NCI-H2081 treated with DMSO at 0.1 percent for 48 hours (cell line): ENCODE measurements at places on chromosomes 5 and 9.

DNA sequence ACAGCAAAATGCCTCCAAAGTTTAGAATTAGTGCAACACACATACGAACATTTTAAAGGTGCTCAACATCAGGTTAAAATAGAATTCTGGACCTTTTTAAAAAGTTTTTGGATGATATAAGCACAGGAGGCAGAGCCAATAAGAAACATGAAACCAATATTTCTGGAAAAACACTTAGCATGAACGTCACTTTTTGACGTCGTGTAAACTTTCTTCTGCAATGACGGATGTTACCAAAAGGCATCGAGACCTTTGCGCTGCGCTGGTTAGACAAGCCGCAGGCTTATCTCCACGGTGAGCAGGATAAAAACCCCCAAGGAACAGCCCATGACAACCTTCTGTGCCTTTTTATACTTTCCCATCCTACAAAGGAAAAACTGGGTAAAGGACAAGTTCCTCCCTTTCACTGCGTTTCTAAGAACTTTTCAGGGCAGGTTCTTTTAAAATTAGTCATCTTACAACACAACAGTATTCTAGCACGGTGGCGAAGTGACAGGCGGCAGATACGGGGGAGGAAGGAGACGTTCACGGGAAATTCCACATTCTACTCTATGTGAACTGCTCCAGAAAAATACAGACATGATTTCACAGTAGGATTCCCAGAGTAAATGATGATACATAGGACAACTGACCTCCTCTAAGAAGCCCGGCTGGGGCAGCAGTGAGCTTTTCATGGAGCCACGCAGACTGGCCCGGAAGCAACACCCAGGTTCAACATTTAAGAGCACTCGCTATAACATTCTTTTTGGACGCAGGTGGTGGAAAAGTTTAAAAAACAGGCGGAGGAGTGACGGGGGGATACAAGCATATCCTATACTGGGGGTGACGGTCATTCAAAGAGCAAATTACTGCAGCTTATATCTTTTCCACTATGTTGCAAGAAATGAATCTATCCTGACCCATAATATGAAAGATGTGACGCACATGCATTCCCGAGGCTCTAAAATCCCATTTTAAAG lies 52.4 kb downstream of the USP20 start:
- no peak for DNase-seq

GRCh38 chr5:10902145-10902544 lies 141.1 kb upstream of the DAP start:
- no peak for DNase-seq

DNA sequence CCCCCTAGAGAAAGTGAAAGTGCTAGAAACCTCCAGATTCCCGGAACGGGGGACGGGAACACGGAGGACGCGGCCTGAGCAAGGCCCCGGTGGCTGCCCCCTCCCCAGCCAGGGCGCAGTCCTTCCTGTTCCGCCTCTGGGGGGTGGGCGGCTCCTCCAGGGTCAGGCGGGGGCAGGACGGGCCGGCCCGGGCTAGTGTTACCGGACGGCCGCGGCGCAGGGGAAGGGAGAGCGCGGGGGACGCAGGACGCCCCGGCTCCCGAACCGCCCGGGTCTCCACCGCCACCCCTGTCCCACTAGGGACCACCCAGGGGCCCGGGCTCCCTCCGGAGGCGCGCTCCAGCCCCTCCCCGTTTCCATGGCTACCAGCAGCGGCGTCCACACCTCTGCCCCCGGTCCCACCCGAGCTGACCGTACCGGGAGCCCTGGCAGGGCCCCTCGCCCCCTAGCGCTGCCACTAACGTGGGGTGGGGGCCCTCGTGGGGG lies 579 bp downstream of the SLC12A7 start:
- DNase-seq = no peak

DNA sequence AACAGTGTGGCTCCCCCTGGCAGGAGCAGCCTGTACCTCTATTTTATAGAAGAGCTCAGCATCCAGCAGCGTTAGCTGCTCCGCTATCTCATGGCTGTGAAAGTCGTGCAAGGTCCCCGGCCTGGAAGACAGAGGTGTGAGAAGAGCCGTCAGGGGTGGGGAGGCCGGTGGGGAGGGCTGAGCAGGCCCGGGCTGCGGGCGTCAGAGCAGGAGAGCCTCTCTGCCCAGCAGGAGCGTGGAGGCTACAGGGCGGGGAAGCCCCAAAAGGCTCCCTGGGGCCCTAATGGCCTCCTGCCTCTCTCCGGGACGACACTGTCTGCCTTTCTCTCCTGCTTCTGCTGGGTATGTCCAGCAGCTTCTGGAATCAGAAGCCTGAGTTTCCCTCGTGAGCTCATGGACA lies 42.6 kb downstream of the PRRT1B start:
- no peak for DNase-seq

- no peak for DNase-seq
Observed at GRCh38 chr5:173029499-173029921, 26.6 kb upstream of the CREBRF start.

- DNase-seq = no peak
Observed at GRCh38 chr9:93452710-93453046, 703 bp downstream of the FAM120AOS start.

GRCh38 chr5:138659121-138659520 lies 83.9 kb upstream of the HSPA9 start:
- no peak for DNase-seq

DNA sequence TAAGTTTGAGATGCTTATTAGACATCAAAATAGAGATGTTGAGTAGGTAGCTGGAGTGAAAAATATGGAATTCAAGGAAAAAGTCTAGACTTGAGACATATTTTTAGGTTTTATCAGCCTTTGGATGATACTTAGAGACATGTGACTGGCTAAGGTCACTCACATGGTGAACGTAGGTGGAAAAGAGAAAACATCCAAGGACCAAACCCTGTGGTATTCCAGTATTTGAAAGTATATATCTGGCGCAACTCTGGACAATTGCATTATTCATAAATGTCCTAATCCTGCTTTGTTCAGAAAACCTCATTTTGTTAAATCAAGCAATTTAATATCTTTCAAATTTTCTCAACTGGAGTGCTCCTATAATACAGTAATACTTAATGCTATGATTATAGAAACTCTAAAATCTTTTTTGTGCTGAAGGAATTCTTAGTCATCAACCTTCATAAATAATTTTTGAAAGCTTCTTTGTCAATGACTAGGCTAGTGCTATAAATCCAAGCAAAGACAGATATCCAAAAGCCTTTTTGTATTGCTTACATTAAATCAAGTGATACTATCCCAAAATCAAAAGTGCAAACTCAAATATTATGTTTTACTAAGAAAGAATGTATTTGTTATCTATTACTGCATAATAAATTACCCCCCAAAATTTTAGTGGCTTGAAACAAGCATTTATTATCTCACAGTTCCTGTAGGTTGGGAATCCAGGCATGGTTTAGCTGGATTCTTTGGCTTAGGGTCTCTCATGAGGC lies 452.0 kb downstream of the ENC1 start:
- no peak for DNase-seq

DNA sequence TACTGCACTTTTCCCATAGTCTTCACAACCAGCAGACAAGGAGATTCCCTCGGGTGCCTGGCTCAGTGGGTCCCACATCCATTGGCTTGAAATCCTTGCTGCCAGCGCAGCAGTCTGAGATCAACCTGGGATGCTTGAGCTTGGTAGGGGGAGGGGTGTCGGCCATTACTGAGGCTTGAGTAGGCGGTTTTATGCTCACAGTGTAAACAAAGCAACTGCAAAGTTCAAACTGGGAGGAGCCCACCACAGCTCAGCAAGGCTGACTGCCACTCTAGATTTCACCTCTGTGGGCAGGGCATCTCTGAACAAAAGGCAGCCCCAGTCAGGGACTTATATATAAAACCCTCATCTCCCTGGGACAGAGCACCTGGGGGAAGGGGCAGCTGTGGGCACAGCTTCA lies 512.3 kb upstream of the MPDZ start:
- no peak for DNase-seq

DNA sequence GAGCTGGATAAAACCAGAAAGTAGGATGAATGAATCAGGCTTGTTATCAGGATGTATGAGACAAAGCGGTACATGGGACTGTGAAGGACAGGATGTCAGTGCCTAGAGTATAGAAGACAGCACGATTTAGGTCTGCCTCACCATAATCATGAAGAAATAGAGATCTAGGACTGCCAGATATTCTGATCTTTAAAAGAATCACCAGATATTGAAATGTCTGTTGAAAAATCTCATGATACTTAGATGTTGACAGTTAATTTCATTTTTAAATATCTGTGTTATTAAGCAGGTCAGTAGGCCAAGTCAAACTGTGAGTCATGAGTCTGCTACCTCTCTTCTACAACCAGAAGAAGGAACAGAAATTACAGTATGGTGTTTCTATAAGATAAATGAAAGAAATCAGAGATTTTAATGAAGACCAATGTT lies 65.0 kb downstream of the ST8SIA4 start:
- no peak for DNase-seq

GRCh38 chr9:128385496-128386460 lies 14.6 kb downstream of the URM1 start:
- DNase-seq = no peak

DNA sequence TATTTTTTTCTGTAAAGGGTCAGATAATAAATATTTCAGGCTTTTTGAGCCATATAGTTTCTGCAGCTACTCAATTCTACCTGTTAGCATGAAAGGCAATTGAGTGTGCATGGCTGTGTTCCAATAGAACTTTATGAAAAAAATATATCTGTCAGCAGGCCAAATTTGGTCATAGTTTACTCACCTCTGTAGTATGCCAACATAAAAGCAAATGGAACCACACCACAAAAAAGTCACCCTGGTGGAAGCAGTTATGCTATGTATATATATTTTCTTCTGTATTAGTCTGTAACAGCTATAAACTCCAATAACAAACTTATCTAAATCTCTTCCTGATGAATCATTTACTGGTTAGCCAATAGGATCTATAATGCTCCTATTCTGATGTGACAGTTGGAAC lies 3.4 kb downstream of the SLC38A9 start:
- DNase-seq = no peak

GRCh38 chr9:125258832-125259534 lies 2.6 kb upstream of the GAPVD1 start:
- DNase-seq = no peak

DNA sequence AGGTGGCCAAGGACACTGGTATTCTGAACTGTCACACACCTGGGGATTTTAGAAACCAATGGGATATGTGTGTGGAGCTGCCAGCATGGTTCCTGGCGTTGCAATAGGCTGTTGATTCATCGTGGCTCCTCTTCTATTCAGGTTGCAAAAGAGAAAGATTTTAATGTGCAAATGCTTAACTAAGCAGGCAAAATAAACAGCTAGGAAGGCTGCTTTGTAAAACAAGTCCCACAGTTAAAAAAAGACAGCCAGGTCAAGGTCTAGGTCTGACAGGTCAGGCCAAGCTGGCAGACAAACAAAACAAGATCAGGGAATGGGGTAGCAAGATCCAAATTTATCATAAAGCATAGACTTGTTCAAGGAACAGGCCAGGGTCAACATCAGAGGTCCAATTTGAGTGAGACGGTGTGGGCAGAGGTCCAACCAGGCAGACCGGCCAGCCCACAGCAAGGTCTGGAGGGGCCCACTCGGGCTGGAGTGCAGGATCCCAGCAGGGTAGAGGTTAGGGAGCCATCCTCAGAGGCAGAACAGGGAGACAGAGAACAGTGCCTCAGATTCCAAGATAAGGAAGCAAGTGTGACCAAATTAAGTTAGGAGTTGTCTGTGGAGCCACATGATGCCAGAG lies 45.6 kb downstream of the SUB1 start:
- DNase-seq = no peak

DNA sequence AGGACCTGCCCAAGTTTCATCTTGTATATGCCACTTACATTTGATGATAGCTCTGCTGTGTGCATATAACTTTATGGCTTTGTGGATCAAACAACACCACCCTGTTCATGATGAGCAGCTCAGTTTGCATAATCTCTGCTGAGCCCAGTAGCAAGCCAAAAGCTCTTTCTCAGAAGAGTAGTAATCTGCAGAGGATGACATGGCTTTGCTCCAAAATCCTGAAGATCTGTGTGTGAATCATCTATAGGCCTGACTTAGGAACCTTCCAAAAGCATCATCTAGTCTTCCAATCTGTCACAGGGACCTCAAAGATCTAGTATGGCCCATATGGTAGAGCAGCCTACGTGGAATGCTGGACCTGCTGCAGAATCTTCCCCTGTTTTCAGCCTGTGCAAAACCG lies 394.6 kb downstream of the PSAT1 start:
- no peak for DNase-seq

DNA sequence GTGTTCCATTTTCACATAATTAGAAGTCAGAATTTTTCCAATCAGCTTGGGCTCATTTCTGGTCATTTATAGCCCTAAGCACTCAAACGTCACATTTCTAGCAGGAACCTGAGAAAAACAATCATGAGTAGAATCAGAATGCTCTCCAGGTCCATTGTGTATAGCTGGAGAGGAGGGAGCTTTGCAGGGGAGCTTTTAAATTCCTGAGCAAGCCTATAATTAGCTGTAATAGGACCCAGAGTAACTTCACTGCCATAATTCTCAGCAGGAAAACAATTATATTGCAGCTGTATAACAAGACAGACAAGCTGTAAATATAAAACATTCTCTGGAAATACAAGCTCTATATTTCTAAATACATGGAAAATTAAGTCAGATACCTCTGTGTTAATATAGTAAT lies 637.6 kb upstream of the SGCD start:
- DNase-seq = peak; percentile 92

- no peak for DNase-seq
Observed at GRCh38 chr5:55036477-55036876, 12.4 kb downstream of the GZMK start.

GRCh38 chr5:107487056-107487542 lies 183.6 kb downstream of the EFNA5 start:
- DNase-seq = no peak

DNA sequence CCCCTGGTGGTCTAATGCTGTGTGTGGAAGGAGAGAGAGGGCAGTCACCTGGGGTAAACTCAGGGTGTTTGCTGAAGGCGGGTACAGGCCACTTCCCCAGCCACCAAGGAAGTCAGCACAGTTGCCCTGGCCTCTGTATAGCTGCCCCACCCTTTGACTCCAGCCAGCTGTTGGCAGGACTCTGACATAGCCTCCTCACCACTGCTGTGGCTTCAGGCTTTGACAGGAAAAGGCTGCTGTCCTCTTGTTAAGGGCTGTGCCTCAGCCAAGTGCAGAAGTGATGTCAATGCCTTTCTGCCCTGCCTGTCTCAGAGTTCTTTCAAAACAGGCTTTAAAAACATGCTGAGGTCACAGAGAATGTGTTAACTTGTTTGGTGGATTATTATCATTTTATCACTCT lies 487.2 kb upstream of the KLF4 start:
- no peak for DNase-seq

- no peak for DNase-seq
Observed at GRCh38 chr5:95615164-95615467, 4.8 kb upstream of the GPR150 start.

DNA sequence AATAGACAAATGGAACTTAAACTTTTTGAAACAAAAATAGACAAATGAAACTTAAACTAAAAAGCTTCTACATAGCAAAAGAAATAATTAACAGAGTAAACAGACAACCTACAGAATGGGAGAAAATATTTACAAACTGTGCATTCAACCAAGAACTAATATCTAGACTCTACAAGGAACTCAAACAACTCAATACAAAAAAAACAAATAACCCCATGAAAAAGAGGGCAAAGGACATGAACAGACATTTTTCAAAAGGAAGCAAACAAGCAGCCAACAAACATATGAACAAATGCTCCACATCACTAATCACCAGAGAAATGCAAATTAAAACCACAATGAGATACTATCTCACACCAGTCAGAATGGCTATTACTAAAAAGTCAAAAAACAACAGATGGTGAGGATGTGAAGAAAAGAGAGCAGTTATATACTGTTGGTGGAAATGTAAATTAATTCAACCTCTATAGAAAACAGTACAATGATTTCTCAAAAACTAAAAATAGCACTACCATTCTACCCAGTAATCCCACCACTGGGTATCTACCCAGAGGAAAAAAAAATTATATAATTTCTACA lies 170.8 kb upstream of the RGMB start:
- DNase-seq = no peak
